ENCODE measurements at places on chromosomes 6 and 20.

DNA sequence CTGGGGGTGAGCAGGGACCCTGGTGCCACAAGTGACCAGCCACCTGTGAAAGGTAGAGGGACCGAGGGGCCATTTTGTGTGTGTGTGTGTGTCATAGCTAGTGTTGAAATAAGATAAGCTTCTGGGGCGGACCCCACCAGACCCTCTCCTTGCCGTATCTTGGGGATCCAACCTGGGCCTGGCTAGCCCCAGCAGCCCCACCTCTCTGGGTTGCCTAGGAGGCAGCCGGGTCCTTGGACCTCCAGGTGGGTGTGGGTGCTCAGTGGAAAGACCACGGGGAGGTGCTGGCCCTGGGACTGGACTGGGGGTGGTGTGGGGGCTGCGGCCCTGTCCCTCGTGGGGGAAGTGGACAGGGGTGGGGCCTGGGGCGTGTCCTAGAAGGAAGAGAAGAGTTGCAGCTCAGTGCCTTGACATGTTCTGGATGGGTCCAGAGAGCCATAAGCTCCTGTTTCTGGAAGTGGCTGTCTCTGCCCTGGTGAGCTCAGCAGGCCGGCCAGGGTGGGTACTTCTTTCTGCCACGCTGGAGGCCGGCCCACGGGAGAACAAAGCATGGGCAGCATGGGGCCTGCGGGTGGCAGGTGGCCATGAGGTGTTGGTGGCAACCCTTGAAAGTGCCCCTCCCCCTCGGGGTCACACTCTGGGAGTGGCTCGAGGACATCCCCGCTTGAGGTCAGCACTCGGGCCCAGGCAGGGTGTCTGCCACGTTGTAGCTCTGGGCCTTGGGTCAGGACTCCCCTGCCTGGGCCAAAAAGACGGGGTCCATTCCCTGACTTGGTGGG lies 8.4 kb downstream of the RBBP8NL start:
- no peak for DNase-seq

DNA sequence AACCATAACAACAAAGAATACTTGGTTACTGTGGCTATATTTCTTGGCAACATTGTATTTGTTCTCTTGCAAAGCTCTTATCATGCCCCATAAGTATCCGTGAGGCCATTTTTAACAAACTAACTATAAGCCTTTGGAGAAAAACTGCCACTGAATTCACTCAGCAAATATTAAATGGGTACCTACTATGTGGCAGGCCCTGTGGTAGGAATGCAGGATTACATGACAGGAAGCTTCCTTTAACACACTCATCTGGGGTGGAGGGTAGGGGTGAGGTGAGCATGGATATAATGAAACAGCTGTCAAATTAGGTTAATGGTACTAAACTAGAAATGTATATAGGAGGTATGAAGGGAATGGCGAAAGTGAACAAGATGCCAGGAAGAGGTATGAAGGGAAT lies 504.8 kb downstream of the MEI4 start:
- no peak for DNase-seq

GRCh38 chr6:48188158-48188557 lies 77.2 kb upstream of the PTCHD4 start:
- no peak for DNase-seq

GRCh38 chr6:53917464-53917842 lies 122.6 kb downstream of the LRRC1 start:
- DNase-seq, result no peak

- no peak for DNase-seq
Observed at GRCh38 chr6:135600931-135601330, 103.4 kb upstream of the AHI1 start.

Data from NCI-H1694 (cell line).